ENCODE measurements at places on chromosomes 3 and 15. TPM values are rescaled to one million over a fixed set of nuclear protein-coding genes. Genes with fewer than 3 reads are reported as not detected.

The A4GNT gene
- total RNA-seq: not detected

The IL5RA gene
- total RNA-seq: not detected

The LDHAL6B gene
- total RNA-seq: not detected

The NMNAT3 gene
- 1.2 TPM for total RNA-seq

The ABI3BP gene
- total RNA-seq: 38.0 TPM

The CELSR3 gene
- total RNA-seq: 2.2 TPM

The CLEC3B gene
- total RNA-seq: 56.5 TPM

The SPESP1 gene
- 8.1 TPM for total RNA-seq

The C3orf38 gene
- 9.2 TPM for total RNA-seq

The CPNE4 gene
- total RNA-seq: not detected

The IL17RD gene
- 1.00 TPM for total RNA-seq

The SPATA12 gene
- total RNA-seq: not detected

The PAQR9 gene
- total RNA-seq: not detected

The TGM5 gene
- total RNA-seq: not detected

The PPP2R3A gene
- total RNA-seq: 12.3 TPM

The CHRNA7 gene
- 2.8 TPM for total RNA-seq

The GTF2E1 gene
- 10.1 TPM for total RNA-seq

The ANKUB1 gene
- not detected for total RNA-seq
